ENCODE measurements at places on chromosomes 1 and 21.

DNA sequence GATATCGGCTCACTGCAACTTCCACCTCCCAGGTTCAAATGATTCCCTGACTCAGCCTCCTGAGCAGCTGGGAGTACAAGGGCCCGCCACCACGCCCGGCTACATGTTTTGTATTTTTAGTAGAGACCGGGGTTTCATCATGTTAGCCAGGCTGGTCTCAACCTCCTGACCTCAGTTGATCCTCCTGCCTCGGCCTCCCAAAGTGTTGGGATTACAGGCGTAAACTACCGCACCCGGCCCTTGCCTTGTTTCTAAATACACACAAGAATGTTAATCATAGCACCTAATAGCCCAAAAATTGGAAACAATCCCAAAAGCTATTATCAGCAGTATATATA lies 1.2 kb upstream of the MSTO1 start:
- DNase-seq, result no peak

GRCh38 chr1:219066631-219067349 lies 106.9 kb upstream of the LYPLAL1 start:
- peak; percentile 45 for DNase-seq

- DNase-seq, result no peak
Measured at GRCh38 chr1:162918151-162918754, 57.3 kb upstream of the CCDC190 start.

- no peak for DNase-seq
Measured at GRCh38 chr1:93784538-93784937, 94.5 kb downstream of the DNTTIP2 start.

GRCh38 chr1:62691062-62691844 lies 3.1 kb upstream of the DOCK7 start:
- no peak for DNase-seq

Data from NCI-H524 (cell line).